Effector memory CD4-positive, alpha-beta T cell (primary cell): ENCODE measurements at places on chromosomes 4 and X.

DNA sequence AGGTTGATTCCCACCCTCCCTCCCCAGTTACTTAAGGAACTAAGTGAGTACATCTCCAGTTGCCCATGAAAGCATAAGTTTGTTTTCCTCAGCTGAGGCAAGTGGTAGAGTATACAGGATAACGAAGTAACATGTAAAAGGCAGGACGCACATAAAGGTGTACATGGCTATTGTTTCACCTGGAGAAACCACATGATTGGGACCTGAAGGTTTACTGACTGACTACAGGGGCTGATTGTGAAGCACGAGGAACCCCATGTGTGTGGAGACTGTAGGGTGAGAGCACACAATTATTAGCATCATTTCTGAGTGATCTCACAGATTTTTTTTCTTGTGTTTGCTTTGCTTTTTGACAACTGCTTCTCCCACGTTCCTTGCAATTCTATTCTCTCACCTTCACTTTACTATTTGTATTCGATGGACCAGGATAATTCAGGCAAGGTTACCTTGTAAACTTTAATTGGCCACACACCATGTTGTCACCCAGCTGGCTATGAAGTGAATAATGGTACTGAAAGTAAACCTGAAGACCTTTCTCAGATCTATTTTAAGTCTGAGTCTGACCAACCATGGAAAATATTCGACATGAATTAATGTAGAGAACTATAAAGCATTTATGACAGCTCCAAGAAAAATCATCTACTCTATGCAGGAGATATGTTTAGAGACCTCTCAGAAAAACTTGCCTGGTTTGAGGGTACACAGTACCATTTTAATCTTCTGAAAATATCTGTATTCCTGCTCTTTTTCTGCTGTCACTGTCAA is 102.5 kb upstream of the MYOZ2 start:
- no peak for DNase-seq

GRCh38 chr4:146436423-146437162 is 85.1 kb downstream of the SLC10A7 start:
- DNase-seq: no peak

- no peak for DNase-seq
Measured at GRCh38 chrX:132748909-132749308, 209.5 kb downstream of the HS6ST2 start.

GRCh38 chr4:5974321-5974720 is 43.9 kb downstream of the C4orf50 start:
- no peak for DNase-seq

GRCh38 chr4:33025236-33025635 is 2305.1 kb downstream of the PCDH7 start:
- no peak for DNase-seq

GRCh38 chr4:38155589-38156294 is 195.5 kb downstream of the PTTG2 start:
- no peak for DNase-seq

DNA sequence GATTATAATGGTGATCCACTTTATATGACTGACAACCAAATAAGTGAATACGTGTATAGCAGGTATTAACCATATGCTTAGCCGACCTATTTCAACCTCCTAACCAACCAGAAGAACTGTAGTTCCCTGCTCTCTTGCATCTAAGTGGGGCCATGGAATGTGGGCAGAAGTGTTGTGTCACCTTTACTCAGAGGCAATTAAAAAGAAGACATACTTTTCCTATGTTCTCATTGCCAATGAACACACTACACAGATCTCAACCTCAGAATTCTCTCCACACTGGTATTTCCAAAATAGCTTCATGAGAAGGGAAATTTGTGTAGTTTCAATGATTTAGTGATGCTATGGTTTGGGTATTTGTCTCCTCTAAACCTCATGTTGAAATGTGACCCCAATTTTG is 3.2 kb upstream of the NFKB1 start:
- DNase-seq: no peak
